Spinal cord (tissue), 10 donors: ENCODE measurements at places on chromosomes 12 and 14. TPM values are rescaled to one million over a fixed set of nuclear protein-coding genes. Genes with fewer than 3 reads are reported as not detected.

DNA sequence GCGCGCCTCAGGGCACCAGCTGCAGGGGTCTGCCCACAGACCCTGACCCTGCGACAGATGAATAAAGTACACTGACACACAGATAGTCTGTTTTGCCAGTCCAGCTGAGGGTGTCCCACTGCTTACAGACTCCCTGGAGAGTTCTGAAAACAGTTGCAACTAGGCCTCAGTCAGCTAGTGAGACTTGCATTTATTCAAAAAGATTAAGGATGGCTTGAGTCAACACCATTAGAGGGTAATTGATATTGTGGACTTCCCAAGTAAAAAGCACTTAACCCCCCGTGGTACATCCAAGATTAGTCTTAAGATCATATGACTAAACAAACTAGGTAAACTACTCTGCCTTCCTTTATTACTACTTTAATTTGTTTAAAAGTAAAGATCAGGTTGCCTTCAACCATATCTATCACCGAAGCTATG, 11.1 kb upstream of the PSEN1 start:
- DNase-seq: no peak

DNA sequence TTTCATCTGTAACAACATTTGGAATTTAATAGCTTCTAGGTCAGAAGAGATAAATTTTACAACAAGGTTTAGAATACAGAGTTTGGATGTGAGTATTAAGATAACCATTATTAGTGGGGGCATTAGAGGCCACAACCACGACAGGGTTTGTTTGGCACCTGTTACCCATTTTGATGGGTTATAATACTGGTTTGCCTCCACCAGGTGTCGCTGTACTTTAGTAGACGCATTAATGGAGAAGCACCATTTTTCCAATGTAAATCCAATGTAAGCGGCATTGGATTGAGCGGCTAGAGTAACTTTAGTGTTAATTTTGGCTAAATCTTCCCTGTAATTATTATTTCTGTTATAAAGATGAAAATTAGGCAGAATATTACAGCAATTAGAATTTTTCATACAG, 136.2 kb downstream of the SLCO1B3 start:
- DNase-seq: no peak

GRCh38 chr14:95920769-95921438, 44.3 kb downstream of the TUNAR start:
- DNase-seq: no peak

- DNase-seq: no peak
These were observed 13.0 kb downstream of the ISCU start for GRCh38 chr12:108575199-108575912.

DNA sequence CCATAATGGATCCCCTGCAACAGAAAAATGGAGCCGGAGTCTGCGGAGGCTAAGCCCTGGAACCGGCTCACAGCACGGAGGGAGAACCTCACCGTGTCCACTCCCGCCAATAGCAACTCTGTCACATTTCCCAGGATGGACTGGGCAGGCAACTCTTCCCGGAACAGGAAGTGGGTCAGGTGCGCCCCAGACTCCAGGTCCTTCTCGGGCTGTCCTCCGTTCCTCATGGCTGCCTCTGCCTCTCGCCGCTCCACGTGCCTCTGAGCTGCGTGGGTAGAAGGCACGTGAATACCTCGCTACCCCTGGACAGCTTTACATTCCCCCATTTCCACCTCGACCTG, 2.2 kb downstream of the CYP27B1 start:
- no peak for DNase-seq

Gene CELA1
- total RNA-seq: not detected
